Activated T-cell treated with anti-CD3 and anti-CD28 coated beads, Interleukin-2, amount 50 U/mL, for 1 hour (primary cell): ENCODE measurements at places on chromosomes 2 and 18.

- no peak for DNase-seq
Measured at GRCh38 chr2:43444989-43445645, 150.7 kb downstream of the THADA start.

GRCh38 chr18:39607034-39607433, 2041.4 kb upstream of the CELF4 start:
- DNase-seq: no peak

- DNase-seq: peak; percentile 42
Measured at GRCh38 chr2:100818606-100819369, 1.2 kb upstream of the NPAS2 start.

- DNase-seq: no peak
Measured at GRCh38 chr2:125745514-125745913, 910.4 kb upstream of the GYPC start.

- no peak for DNase-seq
Measured at GRCh38 chr18:43917520-43917919, 640.2 kb upstream of the SYT4 start.

DNA sequence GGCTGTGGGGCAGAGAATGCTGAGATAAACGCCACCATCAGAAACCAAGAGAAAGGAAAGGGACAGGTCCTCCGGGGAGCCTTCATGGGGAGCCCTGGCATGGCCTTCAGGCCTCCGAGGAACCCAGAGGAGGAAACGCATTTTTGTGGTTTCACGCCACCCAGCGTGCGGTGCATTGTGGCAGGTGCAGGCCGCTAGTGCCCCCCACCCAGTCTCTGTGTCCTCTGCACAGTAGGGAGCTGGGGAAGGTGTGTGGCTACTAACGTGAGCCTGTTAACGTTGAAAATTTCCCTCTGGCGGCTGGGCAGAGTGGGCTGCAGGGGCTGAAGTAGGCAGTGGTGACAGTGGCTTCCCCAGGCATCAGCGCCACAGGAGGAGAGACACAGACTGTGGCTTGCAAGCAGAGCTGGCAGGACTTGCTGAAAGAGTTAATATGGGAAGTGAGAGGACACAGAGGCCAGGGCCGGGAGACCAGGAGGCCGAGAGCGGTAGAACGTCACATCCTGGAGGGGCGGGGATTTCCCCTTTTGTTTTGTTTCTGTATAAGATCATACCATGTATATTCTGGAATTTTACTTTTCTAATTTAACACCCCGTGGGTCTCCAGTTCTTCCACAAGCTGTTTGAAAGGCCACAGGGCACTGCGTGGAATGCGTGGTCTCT, 166.9 kb downstream of the GBX2 start:
- DNase-seq: no peak

DNA sequence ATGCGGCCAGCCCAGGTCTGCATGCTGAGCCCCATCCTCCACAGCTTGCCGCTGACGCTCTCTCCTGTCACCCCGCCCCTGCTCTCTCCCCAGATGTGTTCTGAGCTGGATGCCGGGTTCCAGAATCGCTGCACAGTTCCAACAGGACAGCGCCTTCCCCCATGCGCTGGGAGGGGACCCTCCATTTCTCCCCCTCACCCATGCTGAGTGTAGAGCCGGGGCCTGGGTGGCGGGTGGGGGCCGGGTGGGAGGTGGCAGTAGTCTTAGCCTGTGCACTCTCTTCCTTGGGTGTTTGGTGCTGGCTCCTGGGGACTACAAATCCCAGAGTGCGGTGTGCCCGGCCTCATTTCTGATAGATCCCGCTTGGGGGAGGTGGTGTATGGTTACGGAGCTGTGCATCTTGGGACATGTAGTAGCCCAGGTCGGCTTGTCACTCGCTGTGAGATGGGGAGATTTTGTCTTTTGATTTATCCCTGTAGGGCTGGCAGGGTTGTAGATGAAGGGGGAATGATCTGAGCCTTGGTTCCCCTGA, 6.8 kb downstream of the DNAJB2 start:
- DNase-seq: no peak

DNA sequence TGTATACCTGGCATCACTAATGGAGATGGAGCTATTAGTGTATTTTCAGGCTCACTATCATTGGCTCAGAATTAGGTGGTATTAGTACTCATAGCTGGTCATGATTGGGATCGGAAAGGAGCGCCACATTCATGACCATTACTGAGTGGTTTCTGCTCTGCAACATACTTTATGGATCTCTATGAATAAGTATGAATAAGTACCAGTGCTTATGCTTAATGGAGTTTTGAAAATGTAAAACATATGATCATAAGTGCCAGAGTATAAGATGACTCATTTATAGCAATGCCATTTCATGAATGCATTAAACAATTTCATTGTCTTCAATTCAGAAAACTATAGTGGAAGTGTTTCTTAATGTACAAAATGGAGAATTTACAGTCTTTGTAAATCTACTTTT, 156.7 kb downstream of the GALNT3 start:
- no peak for DNase-seq

DNA sequence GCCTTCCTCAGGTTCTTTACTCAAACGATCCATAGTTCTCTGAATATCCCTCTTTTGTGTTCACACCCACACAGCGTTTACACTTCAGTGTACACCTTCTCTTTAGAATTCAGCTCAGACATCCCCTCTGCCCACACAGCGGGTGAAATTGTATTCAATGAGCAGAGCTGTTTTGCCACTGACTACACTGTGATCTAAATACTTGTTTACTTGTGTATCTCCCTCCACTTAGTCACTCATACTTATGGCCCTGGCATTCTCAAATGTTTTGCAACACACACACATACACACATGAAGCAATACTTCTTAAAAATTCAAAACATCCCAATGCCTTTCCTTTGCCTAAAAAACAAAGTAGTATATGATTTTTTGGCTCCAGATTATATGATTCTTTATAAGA, 297.1 kb downstream of the TMX3 start:
- no peak for DNase-seq

- DNase-seq: no peak
Measured at GRCh38 chr18:37964885-37965571, 399.4 kb upstream of the CELF4 start.

DNA sequence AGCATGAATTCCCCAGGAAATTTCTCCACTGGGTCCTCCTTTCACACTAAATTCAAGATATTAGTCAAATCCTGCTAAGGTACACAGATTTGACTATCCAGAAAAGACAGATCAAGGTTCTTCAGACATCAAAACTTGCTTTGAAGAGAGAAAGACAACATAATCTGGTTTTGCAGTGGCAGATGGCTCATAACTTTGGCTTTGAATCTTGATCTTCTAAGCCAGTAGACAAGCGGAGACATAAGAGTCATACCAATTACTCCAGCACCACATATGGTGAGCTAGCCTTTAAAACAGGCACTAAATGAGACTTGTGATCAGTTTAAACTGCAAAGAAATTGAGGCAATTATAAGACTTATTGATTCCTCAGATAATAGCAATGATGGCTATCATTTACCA, 29.3 kb downstream of the PDE11A start:
- DNase-seq: no peak

GRCh38 chr18:76395609-76396008, 99.4 kb downstream of the ZNF516 start:
- DNase-seq: no peak
